ENCODE measurements at places on chromosomes 11 and 22.

DNA sequence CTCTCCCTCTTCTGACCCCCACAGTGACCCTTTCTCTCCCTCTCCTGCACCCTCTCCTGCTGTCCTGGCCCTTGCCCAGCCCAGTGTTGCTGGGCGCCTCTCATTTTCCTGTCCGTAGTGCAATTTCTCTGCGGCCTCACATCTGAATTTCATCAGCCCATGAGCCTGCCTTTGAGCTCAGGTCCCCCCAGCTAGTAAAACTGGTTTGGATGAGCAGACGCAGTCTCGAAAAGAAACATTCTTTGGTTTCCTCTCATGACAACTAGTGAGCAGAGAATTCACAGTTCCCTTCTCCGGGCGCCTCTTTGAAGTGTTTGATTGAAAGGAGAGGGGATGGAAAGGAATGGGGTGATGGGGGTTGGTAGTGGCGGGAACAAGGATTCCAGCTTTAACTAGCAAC is 126.0 kb upstream of the CADM1 start:
- DNase-seq: no peak

DNA sequence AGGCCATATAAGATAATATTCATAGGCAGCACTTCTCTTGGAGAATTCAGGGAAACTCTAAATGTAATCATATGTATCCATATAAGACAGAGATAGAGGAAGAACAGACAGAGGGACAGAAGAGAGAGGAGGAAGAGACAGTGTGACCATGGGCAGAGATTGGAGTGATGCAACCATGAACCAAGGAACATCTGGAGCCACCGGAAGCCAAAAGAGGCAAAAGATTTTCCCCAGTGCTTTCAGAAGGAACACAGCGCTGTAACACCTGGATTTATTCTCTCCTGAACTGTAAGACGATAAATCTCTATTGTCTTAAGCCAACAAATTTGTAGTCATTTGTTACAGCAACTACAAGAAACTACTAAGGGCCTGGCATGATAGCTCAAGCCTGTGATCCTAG is 57.7 kb downstream of the GAB2 start:
- no peak for DNase-seq

DNA sequence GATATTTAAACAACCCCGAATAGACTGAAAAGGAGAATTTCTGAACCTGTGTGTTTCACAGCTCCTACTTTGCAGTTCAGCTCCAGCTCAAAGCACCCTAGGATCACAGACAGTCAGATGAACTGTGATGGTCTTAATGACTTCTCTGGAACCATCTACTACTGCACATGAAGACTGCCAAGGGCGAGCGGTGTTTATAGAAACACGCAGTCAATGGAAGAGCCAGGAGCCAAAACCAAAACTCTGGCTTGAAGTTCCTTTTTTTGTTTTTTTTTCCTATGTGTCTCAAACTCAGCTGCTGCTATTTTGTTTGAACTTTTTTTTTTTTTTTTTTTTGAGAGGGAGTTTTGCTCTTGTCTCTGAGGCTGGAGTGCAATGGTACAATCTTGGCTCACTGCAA is 382.6 kb upstream of the SYN3 start:
- DNase-seq: peak; percentile 25

GRCh38 chr22:22720724-22721261 is 76.4 kb downstream of the GGTLC2 start:
- no peak for DNase-seq

DNA sequence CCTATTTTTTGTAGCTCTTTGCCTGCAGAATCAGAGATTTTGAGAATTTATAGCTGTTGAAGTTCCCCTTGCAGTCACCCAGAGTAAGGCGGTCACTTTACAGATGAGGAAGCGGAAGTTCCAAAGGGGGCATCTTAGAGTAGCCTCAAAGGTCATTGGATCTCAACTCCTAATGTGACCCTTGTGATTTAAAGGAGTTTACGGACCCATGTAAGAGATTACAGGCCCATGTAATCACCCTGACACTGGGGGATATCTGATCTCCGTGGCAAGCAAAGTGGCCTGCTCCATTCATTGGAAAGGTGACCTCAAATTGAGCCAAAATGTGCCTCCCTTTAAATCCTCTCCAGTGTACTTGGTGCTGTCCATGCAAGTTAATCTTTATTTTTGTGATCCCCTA is 15.7 kb downstream of the P2RX3 start:
- no peak for DNase-seq

DNA sequence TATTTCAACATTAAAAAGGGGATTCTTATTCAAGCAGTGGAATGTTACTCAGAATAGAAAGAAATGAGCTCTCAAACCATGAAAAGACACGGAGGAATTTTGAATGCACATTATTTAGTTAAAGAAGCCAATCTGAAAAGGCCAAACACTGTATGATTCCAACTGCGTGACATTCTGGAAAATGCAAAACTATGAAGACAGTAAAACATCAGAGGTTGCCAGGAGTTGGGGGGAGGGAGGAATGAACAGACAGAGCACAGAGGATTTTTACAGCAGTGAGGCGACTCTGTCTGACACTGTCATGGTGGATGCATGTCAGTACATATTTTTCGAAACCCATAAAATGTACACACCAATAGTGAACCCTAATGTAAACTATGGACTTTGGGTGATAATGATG is 22.9 kb upstream of the THY1 start:
- peak; percentile 92 for DNase-seq

DNA sequence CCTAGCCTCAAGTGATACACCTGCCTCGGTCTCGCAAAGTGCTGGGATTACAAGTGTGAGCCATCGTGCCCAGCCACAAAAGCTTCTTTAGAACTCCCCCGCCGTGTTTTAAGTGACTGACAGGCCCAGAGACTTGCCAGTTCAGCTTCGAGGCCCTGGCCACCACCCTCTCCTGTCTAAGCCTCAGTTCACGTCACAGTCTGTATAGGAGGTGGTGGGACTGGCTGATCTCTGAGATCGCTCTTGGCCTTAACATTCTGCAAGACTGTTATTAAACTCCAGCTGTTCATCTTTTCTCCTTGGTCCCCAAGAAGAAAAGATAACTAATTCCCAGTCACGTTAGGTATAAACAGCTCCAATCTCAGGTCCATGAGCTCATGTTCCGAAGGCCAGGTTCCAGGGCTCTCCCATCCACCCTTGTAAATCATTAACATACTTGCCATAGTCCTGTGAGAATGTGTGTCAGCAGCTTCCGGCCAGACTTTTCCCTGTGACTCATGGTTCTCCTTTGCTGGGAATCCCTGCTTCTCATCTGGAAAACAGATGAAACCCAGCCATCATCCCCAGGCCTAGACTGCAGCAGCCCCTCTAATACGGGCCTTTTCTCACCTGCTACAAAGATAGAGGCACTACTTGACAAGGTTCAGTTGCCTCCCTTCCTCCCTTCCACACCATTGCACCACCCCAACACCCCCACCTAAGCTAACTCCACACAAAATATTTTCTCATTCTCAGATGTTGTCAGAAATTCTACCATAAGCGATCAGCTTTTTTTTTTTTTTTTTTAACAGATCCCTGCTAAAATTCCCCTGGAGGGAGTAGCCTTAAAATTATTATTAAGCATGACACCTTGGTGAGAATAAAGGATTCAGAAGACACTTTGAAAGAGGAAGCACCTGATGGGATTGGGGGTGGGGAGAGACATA is 5.6 kb upstream of the KIAA0930 start:
- DNase-seq: no peak

DNA sequence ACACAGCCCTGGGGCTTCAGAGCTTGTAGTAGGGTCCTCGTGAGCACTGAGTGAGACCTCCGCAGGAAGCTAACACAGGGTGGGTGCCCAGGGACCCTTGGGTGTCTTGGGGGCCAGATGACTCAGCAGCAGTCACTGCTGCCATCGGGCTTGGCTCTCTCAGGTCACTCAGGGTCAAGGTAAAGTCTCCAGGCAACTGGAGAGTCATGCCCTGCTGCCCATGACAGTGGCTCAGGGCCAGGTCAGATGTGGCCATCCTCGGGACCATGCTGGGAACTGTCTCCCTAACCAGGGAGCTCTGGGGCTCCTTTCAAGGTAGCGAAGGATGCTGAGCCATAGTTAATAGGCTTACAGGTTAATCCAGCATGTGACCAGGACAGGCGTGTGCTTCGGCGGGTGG is 44.4 kb upstream of the SLC22A12 start:
- no peak for DNase-seq

- DNase-seq: peak; percentile 16
Measured at GRCh38 chr11:60378354-60378753, at the start of gene MS4A7. Gene MS4A7, plus strand, starts transcription at chr11:60378532. Its CDS starts 4,610 bp downstream, at chr11:60383142.

GRCh38 chr11:30333405-30333804 is 10.5 kb downstream of the ARL14EP start:
- DNase-seq: no peak

GRCh38 chr11:11587122-11587521 is 34.7 kb downstream of the GALNT18 start:
- peak; percentile 32 for DNase-seq

DNA sequence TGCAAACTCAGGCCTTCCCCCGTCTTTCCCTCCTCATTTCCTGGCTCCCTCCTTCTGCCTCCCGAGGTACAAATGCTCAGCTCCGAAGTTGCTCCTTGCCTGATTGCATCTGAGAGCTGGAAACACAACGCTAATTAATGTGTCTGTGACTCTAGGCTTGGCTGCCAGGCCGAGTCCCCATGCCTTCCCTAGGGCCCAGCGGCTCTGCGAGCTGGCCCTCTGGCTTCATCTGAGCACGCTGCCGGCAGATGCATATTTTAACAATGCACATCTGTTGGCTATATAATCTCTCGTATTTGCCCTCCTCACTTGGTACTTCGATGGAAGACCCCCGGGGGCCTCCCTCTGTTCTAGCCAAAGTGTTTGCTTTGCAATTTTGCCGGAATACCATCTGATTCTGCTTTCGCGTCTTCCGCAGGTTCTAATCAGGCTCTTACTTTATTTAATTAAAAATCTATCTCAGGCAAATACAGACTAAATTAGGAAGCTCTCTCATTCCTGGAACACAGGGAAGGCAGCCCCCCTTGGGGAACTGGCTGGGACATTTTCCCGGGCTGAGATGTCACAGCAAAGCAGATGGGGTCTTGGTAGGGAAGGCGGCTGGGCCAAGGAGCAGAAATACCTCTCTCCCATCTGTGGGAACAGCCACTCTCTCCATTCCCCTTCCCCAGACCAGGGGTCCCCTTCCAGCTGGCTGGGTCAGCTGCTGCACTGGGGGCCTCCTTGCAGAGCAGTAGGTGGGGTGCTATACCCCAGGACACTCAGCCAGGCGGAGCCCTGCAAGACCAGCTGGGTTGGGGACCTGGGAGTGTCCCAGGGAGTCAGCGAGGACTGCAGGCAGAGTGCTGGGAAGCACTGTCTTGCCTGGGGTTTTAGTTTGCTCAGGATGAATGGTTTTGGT is 162.8 kb downstream of the ST3GAL4 start:
- DNase-seq: peak; percentile 74

DNA sequence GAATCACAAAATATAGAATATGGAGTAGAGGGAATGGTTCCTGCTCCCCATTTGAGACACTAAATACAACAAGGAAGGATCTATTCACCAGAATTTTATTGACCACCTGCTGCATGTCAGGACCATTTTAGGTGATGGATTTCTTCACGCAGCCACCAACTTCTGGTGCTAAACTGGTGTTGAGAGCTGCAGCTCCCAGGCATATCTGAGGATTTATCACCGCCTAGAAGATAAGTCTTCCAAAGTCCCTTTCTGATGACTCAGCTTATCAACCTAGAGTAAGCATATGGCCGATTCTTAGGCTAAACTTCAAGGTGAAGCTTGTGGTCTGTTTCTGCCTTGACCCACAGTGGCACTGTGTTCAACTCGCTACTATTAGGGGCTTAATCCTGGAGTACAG is 6.7 kb downstream of the DDI1 start:
- no peak for DNase-seq

- DNase-seq: no peak
Measured at GRCh38 chr11:9787260-9787659, 123.4 kb downstream of the SWAP70 start.

- peak; percentile 70 for DNase-seq
Measured at GRCh38 chr11:75563978-75564552, 2.0 kb downstream of the SERPINH1 start.

DNA sequence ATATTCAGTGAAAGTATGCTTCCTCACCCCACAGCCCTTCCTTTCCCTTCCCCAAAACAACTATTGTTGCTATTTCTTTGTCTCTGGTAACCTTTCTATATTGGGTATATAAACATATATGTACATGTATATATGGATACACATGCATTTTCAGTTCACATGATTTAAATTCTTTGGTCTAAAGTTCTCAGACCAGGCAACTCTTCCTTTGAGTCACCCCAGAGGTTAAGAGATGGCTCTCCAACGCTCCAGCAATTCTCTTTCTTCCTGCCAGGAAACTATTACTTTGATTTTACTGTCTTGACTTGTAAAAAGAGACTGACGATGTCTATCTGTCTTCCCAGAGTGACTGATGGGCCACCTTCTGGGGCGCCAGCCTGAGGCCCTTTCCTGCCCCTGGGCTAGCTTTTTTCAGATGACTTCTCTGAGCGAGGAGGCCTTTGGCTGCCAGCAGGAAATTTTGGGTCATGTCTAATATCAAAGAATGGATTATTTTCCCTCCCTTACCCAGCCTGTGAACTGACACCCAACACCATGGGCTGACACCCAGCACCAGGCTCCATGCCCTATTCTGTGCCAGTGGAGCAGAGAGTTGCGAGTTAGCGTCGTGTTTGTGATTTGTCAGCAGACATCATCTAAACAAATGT is 14.4 kb upstream of the ST3GAL4 start:
- DNase-seq: no peak

DNA sequence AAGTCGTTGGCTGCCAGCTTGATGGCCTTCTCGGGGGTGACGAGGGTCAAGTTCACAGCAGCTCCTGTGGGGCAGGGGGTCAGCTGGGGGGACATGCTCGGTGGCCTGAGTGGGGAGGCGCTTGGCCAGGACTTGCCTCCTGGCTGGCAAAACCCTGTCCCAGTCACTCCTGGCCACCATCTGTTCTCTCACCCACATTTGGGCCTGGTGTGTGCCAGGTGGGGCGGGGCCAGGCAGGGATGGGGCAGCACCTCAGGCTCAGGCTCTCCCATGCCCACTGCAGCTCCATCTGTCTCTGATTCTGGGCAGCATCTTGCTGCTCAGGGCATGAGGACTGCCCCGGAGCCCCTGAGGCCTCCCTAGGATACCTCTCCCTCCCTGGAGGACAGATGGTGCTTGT is 3.7 kb upstream of the CEND1 start:
- no peak for DNase-seq

DNA sequence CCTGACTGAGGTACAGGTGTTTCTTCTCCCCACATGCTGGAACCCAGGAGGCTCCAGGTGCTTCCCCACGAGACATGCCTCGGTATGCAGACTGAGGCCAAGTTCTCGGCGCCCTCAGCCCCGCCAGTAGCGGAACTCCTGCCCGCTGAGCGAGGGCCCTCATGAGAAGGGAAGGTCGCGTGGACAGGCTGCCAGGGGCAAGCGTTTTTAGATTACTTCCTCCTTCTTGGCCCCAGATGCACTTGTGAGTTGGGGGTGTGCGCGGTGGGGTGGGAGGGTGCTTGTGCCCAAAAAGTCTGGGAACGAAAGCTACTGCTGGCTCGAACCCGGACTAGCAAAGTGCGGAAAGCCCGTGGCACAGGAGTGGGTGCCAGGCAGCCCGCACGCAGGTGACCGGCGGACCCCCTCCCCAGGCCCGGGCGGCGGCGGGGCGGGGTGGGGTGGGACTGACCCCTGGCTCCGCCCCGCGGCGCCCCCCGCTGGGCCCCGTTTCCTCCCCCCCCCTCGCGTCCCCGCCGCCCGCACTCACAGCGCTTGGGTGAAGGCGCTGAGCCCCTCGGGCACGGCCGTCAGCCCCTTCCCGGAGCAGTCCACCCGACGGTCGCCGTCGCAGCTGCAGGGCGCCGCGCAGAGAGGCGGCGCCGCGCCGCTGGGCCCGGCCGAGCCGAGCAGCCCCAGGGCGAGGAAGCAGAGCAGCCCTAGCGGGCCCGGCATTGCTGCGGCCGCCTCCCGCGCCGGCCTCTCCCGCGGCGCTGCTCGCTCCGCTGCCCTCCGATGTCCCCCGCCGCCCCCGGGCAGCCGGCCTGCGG is 797 bp downstream of the LGR4 start:
- peak; percentile 29 for DNase-seq

GRCh38 chr22:50252082-50253045 is 1.3 kb upstream of the HDAC10 start:
- no peak for DNase-seq

Data from muscle of arm (tissue), 14 donors.